ENCODE measurements at places on chromosomes 13 and 19. TPM values are rescaled to one million over a fixed set of nuclear protein-coding genes. Genes with fewer than 3 reads are reported as not detected.

The CGB5 gene
- total RNA-seq, result not detected

The OR10H1 gene
- not detected for total RNA-seq

DNA sequence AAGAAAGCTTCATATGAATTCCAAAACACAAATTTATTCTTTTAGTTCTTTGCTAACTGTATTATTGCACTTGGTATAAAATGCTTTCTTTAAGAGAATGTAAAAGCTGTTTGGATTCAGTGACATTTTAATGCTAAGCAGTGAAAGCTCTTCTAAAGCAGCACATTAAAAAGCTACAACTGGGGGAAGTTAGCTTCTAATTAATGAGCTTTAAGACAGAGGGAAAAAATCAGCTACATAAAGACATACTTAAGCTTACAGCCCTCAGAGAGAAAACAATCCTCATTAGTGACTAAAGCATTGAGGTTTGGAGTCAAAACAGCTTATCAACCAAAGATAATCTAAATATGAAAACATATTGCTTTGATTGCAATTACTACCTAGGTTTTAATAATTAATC is 1222.2 kb upstream of the SPRY2 start:
- no peak overlapping the region for H3K27ac ChIP-seq
- H3K4me1 ChIP-seq, result no peaks in the 10 kb centered on the region
- no peak overlapping the region for H3K4me3 ChIP-seq
- DNase-seq, result no peak
- H3K27me3 ChIP-seq, result no peaks in the 10 kb centered on the region
- no peaks in the 10 kb centered on the region for H3K36me3 ChIP-seq

GRCh38 chr19:50460161-50460765 is 16.0 kb upstream of the EMC10 start:
- no peaks in the 10 kb centered on the region for H3K36me3 ChIP-seq
- no peak for DNase-seq
- no peaks in the 10 kb centered on the region for H3K27me3 ChIP-seq
- no peaks in the 10 kb centered on the region for H3K4me1 ChIP-seq

All from naive thymus-derived CD4-positive, alpha-beta T cell (primary cell).